GM23248 (cell line): ENCODE measurements at places on chromosomes 11 and 22. TPM values are rescaled to one million over a fixed set of nuclear protein-coding genes. Genes with fewer than 3 reads are reported as not detected.

CAT gene
- 49.4 and 57.0 TPM in 2 replicates for total RNA-seq

- DNase-seq: peak; percentile 55
Observed at GRCh38 chr11:35531246-35531645, 5.8 kb upstream of the PAMR1 start.

C11orf21 gene
- not detected in 2 replicates for total RNA-seq

DNA sequence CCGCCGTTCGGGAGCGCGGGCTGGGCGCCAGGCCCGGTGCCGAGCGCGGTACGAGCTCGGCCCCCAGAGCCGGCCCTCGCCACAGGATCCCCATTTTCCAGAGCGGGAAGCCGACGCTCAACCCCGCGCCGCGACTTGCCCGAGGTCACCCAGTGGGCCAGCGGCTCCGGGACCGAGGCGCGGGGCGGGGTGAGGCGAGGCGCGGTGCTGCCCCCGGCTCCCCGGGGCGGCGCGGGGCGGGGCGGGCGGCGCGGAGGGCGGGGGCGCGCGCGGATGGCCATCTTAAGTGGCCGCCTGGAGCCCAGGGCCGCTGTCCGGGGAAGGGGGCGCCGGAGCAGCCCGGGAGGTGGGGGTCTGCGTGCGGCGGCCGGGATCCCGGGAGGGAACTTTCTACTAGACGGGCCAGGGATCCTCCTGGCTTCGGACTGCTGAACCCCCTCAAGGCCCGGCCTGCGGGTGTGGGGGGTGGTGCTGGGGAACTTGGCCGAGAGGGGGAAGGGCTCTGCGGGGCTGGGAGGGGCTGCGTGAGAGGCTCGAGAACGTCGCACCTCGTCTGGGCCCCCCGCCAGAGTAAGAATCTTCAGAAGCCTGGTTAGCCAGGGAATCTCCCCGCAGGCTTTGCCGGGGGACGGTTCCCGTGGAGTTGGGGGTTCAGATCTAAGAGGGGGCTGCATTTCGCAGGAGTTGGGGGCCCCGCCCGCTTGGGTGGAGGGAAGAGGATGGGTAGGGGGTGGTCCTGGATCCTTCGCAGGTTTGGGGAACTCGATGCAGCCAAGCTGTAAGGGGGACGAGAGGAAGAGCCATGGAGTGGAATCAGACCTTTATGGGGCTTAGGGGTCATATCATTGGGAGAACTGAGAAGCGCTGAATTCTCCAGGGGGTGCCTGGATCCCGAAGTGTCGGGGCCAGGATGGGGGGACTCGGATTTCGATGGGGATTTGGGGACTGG lies 678 bp upstream of the INPPL1 start:
- DNase-seq: peak; percentile 83

DNA sequence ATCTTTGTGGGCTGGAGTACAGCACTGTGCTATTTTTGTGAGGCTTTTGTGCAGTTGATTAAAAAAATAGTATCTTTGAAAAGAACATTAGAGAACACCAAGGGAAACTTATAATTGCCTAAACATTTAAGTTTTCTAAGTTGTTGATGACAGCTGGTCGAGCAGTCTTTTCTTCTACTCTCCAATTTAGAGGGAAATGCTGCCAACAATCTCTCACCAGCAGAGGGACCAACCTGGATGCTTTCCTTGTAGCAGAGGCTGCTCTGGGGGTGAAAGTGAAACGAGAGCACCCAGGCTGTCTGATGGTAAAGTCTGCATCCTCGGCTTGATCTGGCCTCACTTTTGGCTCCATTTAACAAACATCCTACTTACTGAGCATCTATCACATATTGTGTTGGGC lies 1286.5 kb upstream of the TENM4 start:
- DNase-seq: peak; percentile 27

DNA sequence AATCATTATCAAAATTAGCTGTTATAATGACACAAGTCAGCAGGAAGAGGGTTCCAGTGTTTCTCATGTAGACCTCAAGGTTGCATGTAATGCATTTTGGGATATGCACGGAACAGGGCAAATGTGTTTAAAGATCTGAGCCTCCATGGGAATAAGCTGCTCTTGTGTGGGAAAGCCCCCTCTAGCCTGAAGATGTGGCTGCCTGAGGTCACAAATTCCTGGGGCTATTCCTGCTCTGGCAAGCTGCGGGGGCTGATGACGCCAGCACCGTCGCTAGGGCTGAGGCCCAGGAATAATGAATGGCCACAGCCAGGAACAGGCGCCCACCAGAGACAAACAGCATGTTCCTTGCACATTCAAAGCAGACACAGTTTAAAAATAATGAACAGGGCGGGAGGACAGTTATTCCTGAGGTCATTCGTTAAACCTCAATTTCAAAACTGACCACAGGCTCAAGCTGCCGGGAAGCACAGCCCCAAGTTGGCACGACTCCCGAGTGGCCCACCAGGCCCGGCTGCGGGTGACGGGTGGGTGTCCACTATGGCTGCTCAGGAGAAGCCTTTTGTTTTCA lies 11.7 kb downstream of the OSBPL5 start:
- DNase-seq: peak; percentile 91

DNA sequence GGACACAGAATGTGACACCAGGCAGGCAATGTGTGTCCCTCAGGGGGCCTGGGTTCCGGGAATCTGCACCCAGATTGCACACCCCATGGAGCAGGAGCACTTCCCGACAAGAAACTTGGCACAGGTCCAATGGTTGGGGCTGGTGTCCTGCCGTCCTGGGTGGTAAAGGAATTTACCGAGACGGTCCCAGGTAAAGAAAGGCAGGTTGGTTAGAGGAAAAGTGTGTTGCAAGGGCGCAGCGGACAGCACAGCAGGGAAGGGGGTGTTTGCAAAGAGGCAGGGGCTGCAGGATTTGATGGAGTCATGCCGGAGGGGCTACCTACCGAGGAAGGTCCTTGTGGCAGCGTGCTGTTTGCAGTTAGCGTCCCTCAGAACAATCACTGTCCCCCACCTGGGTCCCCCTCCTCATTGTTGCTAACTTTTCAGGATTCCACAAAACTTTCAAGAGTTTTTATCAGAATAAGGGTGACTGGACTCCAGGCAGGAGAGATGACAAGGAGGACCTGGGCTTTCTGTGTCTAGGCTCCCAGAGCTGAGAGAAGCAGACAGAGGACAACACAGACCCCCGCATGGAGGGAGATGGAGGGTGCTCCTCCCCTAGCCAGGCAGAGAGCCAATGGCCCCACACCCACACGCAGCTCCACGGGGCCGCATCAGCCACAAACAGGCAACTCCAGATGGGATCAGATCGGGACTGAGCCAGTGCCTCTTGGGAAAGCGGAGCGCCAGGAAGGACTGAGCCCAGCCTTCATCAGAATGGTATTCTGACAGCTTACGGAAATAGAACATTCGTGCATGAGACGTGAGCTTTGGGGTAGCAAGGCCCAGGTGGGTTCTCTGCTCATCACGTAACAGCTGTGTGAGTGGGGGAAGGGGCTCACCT lies 1423.9 kb downstream of the BRD1 start:
- no peak for DNase-seq

DNA sequence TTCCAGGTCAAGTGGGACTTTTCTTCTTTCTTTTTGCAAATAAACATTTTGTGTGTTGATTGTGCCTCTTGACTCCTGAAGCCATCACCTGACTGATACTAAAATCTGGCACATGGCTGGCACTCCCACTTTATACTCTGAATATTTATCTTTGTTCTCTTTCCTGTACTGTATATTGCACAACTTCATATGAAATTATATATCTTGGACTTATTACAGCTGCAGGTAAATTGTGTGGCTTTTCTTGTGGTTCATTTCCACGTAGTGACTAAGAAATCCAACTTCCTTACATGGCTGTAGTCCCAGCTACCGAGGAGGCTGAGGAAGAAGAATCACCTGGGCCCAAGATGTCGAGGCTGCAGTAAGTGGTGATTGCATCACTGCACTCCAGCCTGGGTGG lies 23.7 kb upstream of the OR5B12 start:
- peak; percentile 3 for DNase-seq

OR5P2 gene
- not detected in 2 replicates for total RNA-seq

- no peak for DNase-seq
Observed at GRCh38 chr11:112051768-112052167, 22.0 kb downstream of the PIH1D2 start.

TRIM44 gene
- total RNA-seq: 17.3 and 37.1 TPM in 2 replicates

BLID gene
- total RNA-seq: 4.1 and 7.1 TPM in 2 replicates

KRTAP5-8 gene
- total RNA-seq: not detected in 2 replicates

- DNase-seq: no peak
Observed at GRCh38 chr11:6204706-6205105, 651 bp upstream of the C11orf42 start.

SLC22A6 gene
- total RNA-seq: not detected in 2 replicates

- DNase-seq: no peak
Observed at GRCh38 chr22:29115682-29116288, 43.0 kb downstream of the KREMEN1 start.

RFPL3 gene
- total RNA-seq: not detected in 2 replicates

OR56A1 gene
- total RNA-seq: not detected in 2 replicates

- no peak for DNase-seq
Observed at GRCh38 chr22:48137640-48138039, 1375.2 kb downstream of the TBC1D22A start.

GRCh38 chr22:46399251-46400024 lies 63.9 kb downstream of the TRMU start:
- no peak for DNase-seq

JOSD1 gene
- 47.0 and 51.2 TPM in 2 replicates for total RNA-seq

OR2AT4 gene
- total RNA-seq: not detected in 2 replicates

DNA sequence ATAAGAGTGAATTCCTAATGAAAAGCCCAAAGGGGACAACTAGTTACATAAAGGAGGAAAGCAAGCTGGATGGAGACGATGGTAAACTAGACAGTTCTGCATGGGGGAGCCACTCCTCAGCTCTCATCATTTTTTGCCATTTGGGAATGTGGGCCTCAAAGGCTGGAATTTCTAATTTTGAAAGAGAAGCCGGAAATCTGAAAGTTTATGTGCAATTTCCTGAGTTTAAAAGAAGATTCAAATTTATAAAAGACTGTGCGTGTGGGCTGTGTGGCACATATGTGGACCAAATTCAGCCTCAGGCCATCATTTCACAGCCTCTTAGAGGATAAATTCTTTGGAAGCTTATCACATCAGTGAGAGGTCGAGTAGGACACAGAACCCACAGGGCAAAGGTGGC lies 18.3 kb upstream of the CRY2 start:
- no peak for DNase-seq

MRGPRE gene
- total RNA-seq: not detected in 2 replicates

- no peak for DNase-seq
Observed at GRCh38 chr11:134045799-134046635, 22.9 kb upstream of the JAM3 start.

- no peak for DNase-seq
Observed at GRCh38 chr11:12695221-12695794, 21.1 kb downstream of the TEAD1 start.

MUC2 gene
- not detected in 2 replicates for total RNA-seq
